Activated gamma-delta T cell treated with anti-CD3 and anti-CD28 coated beads, Interleukin-2, amount 50 U/mL, for 16 hours (primary cell): ENCODE measurements at places on chromosomes 3 and 15.
A peak's percentile ranks its signal among the peaks of the same experiment; 100 is the strongest.

GRCh38 chr3:52195823-52196331 is 2.1 kb upstream of the ALAS1 start:
- no peak for DNase-seq

GRCh38 chr3:149839896-149840295 is 26.9 kb downstream of the RNF13 start:
- DNase-seq: no peak

DNA sequence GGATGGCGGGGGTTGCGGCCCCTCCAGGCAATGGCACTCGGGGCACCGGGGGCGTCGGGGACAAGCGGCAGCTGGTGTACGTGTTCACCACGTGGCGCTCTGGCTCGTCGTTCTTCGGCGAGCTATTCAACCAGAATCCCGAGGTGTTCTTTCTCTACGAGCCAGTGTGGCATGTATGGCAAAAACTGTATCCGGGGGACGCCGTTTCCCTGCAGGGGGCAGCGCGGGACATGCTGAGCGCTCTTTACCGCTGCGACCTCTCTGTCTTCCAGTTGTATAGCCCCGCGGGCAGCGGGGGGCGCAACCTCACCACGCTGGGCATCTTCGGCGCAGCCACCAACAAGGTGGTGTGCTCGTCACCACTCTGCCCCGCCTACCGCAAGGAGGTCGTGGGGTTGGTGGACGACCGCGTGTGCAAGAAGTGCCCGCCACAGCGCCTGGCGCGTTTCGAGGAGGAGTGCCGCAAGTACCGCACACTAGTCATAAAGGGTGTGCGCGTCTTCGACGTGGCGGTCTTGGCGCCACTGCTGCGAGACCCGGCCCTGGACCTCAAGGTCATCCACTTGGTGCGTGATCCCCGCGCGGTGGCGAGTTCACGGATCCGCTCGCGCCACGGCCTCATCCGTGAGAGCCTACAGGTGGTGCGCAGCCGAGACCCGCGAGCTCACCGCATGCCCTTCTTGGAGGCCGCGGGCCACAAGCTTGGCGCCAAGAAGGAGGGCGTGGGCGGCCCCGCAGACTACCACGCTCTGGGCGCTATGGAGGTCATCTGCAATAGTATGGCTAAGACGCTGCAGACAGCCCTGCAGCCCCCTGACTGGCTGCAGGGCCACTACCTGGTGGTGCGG is 1.9 kb downstream of the CHST2 start:
- DNase-seq: peak; percentile 73

- no peak for DNase-seq
Measured at GRCh38 chr15:99711625-99712024, 21.6 kb downstream of the LYSMD4 start.

- no peak for DNase-seq
Measured at GRCh38 chr3:24683633-24684384, 189.2 kb upstream of the THRB start.

DNA sequence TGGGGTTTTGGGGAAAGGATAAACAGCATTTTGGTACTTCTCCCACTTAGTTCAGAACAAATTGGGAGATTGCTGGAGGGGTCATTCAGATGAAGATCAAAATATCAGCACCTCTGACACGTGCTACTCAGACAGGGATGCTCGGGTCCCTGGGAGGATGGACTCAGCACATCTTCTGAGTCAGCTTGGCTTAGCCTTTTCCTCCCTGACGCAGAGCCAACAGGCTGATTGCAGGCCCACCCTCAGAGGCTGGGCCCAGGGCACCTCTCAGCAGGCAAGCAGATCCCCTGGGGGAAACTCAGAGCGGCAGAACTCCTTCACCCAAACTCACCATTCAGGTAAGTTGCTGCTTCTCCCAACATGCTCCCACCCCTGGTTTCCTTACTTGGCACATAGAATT is 304.9 kb downstream of the TLE3 start:
- no peak for DNase-seq

DNA sequence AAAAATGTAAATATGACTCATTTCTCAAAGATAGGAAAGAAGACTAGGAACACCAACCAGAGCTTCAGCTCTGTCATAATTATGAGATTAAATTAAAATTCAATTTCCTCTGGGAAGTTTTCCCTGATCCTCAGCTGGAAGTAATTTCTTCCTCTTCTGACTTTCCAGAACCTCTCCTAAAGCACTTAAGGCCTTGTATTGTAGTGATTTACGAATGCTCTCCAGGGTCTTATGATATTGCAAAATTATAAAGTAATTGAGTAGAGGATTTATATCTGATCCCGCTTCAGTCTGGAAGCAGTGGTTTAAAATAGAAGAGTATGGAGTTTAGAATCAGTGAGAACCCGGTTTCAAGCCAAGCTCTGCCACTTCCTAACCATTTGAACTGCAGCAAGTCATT is 279.8 kb downstream of the ZPLD1 start:
- no peak for DNase-seq

- DNase-seq: peak; percentile 34
Measured at GRCh38 chr3:188060840-188061544, 93.0 kb upstream of the LPP start.

DNA sequence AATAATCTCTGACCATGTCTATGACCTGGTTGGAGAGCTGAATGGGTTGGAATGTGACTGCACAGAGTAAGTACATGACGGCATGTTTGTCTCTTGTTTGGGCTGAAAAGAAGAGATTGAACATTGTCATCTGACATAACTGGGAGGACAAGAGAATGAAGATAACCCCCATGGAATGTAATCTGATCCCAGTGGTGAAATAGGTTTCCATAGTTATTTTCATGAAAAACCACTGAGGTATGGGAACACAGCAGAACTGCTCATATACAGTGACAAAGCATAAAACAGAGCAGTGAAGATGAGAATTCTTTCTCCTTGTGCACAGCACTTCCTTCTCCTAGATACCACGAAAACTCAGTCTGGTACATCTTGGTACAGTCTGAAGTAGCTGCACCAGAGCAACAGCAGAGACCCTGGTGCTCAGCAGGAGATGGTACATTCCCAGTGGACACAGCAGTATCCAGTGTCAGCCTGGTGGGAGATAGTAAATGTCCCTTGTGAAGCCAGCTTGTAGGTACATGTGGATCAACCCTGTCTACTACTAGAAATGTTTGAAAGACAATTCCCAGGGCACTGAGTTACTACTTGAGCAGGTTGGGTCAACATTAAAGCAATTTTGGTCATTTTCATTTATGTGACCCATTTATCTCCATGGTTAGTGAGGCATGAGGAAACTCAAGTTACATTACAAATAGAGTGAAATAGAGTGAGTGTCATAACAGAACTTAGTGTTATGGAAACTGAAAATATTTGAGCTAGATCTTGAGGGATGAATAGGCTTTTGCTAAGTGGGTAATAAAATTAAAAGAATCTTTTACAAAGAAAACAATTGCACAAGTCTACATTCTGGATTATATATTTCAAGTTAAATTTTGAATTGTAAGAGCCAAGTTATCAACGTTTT is 178.3 kb downstream of the SUCNR1 start:
- no peak for DNase-seq

- DNase-seq: no peak
Measured at GRCh38 chr3:23806534-23807423, 1.0 kb downstream of the UBE2E1 start.

GRCh38 chr15:43789409-43789808 is 2.7 kb upstream of the SERF2 start:
- DNase-seq: no peak

GRCh38 chr15:33852570-33852969 is 115.7 kb upstream of the CHRM5 start:
- no peak for DNase-seq

DNA sequence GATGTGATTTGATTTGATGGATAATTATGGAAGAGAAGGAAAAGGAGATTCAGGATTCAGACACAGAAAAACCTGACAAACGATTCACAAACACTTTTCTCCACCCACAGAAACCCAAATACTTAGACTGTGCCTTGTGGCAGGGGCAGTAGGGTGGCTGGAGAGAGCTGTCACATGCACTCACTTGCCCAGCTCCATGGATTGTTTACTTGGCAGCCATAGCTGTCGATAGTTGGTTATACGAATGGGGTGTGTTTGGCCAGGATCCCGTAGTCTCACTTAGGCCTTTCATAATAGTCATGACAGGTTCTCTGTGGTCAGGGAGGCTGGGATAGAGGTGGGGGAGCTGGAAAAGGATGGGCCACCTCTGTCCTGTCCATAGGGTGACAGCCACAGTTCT is 76.9 kb downstream of the CACNA1D start:
- DNase-seq: no peak

DNA sequence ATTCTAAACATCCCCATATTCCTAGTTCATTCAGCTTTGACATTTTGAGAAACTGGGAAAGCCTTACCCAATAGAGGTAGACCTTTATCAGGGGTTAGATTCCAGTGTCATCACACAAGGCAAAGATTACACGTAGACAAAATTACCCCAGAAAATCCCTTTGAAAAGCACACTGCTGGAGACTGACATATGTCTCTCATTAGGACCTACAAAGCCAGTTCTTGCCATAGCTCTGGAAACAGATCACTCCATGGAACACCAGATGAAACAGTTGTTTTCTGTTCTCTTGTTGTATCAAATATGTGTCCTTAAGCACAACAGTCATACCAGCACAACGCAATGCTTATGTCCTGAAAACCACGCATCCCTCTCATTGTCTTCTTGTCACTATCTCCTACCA is 44.7 kb downstream of the RARB start:
- DNase-seq: no peak

- DNase-seq: no peak
Measured at GRCh38 chr3:49563040-49563578, 8.8 kb downstream of the BSN start.

DNA sequence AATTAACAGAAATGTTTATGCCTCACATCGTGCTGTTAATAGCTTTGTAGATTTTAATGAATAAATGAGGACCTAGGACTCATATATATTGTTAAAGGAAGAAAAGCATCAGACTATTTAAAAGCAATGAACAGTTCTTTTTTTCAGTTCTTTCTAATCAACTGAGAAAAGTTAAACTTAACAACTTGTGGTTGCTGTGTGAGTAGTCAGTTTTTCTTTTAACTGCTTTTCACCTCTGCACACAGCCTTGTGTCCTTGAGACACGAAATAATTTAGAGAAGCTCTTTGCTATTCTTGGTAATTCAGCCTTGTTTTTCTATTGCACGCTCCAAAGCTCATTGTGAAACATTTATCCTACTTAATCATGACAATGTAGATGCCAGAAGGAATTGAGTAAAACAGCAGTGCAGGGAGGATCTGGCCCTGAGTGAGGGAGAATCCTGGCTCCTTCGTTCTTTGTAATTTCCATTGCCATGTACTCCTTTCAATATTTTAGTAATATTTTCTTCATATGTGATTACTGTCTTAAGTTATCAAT is 499.0 kb downstream of the PYDC2 start:
- DNase-seq: no peak

DNA sequence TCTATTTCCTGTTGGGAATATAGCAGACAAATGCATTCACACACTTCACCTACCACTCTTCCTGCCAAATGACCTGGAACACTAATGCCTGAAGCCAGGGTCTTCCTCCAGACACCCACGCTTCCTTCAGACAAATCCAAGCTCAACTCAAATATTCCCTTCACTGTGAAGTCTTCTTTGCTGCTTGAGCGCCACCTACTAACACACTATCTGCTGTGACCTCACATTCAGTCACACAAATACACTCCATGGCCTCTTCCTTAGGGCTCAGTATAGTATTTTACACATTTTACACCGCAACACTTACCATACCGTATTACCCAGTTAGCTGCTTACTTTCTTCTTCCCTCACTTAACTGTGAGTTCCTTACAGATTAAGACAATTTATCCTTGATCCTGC is 149.4 kb downstream of the SHOX2 start:
- no peak for DNase-seq

- no peak for DNase-seq
Measured at GRCh38 chr3:146414010-146414409, 55.4 kb downstream of the PLSCR2 start.

- no peak for DNase-seq
Measured at GRCh38 chr3:172066880-172067796, 27.8 kb downstream of the FNDC3B start.

DNA sequence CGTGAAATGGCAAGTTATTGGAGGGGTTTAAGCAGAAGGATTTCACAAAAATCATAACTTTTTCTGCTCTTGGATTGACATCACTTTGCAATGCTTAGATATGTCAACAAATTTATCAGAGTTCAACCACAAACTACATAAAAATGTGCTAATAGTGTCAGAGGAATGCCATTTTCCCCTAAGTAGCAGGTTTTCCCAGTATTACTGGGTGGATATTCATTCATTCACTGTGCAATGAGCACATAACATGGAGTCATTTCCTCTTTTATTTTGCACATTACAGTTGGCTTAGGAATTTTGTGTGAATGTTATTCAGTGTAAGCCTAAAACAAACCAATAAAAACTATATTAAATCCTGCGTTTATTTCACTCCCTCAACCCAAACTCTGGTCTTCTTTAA is 537.3 kb upstream of the MCTP2 start:
- DNase-seq: no peak
